ENCODE measurements at places on chromosomes 3 and 15.
A peak's percentile ranks its signal among the peaks of the same experiment; 100 is the strongest.

DNA sequence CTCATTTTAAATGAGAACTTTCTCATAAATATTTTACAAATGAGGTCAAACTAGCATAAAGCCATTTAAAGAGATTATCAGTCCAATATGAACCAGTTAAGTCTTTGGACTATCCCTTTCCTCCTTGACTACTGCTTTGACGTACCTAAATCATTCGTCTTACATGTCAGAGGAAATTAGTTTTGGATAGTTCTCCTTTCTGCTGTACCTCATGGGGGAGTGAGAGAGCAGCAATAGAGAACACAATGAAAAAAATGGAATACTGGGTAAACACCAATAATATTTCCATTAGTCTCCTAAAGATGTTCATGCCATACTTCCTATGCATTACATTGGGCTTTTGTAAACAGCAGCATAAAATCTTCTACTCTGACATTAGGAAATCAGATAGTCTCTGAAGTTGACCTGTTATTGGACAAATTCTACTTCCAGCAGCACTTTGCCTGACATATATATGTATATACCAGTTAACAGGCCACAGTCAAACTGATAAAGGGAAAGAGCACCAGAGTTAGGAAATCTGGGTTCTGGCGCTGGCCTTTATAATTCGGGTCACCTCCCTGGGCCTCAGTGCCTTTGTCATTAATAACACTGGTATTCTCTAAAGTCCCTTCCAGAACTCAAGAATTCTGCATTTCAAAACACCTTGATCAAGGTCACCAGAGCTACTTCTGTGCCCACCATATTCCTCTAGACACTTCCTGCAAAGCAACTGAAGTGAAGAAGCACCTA lies 26.8 kb downstream of the TIMMDC1 start:
- DNase-seq: no peak

DNA sequence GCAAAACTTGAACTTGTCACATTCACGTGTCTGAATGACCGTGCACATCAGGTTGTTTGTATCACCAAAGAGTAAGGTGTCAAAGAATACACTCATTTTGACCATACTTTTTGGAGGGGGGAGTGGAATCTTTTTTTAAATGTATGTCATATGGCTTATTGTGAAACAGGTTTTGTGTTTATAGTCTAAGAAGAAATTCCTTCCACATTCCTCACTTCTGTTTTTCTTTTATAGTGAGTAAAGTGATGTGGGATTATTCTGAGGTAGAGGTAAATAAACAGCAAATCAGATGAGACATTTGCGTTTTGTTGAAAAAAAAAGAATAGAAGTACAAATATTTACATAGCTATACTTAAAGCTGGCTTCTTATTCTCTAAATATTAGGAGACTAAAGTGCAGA lies 33.0 kb downstream of the SRP14 start:
- peak; percentile 46 for DNase-seq

DNA sequence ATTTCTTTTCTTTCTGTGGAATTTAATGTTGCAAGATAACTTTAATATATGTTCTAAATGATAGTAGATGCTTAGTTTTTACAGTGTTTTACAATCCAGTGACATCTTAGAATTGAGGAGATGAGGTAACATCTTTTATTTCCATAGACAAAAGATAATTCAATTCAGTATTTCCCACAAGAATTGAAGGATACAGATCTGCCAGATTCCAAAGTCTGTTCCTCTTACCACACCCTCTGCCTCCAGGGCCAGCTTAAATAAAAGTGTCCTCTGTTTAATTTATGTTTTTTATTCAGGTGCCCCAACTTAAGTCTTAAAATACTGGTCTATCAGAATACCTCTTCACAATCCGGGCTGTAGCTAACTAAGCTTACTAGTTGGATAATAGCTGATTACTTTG lies 6.5 kb downstream of the STT3B start:
- no peak for DNase-seq

GRCh38 chr3:121574449-121574848 lies 6.7 kb downstream of the ARGFX start:
- DNase-seq: no peak

GRCh38 chr3:130838898-130839600 lies 54.8 kb upstream of the ATP2C1 start:
- DNase-seq: peak; percentile 6

GRCh38 chr3:151589311-151589710 lies 128.4 kb upstream of the IGSF10 start:
- DNase-seq: peak; percentile 77

GRCh38 chr3:143737065-143737464 lies 111.2 kb downstream of the SLC9A9 start:
- DNase-seq: no peak

DNA sequence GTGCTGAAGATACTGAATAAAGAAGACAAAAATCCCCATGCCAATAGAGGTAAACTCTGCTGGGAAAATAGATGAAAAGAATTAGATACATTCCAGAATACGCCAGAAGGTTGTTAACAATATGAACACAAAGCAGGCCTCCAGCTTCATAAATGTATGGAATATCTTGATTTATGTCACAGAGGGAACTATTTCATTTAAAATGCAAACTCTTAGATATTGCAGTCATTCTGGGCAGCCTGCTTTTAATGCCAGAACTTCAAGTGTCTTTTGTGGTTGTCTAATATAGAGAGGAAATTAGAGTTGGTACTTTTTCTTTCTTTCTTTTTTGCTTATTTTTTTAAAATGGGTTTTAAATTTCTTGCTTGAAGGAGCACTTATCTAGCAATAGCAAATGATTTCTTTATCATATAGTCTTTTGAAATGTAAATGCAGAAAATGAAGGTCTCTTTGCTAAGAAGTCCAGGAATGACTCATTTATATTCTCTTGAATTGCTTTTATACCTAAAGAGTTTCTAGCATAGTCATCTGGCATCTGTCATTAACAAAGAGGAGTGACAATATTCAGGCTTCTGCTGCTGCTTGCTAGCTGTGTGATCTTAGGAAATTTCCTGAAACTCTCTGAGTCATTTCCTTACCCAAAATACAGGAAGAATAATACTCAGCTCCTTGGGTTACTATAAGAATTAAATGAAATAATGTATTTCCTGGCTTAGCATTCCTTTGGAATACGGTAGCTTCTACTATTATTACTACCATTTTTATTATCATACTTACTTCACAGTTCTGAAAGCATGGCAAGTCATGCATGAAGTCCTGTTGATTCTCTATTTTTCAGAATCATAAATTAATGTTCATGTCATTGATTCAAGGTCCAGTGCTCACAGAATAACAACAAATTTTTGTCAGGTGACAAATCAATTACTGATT lies 527.6 kb downstream of the DIPK2A start:
- no peak for DNase-seq

GRCh38 chr3:196962108-196962929 lies 6.3 kb downstream of the PIGZ start:
- no peak for DNase-seq

- DNase-seq: no peak
These were observed 107.8 kb downstream of the FBLN2 start for GRCh38 chr3:13656584-13657301.

GRCh38 chr15:56806148-56806536 lies 72.8 kb upstream of the ZNF280D start:
- no peak for DNase-seq

DNA sequence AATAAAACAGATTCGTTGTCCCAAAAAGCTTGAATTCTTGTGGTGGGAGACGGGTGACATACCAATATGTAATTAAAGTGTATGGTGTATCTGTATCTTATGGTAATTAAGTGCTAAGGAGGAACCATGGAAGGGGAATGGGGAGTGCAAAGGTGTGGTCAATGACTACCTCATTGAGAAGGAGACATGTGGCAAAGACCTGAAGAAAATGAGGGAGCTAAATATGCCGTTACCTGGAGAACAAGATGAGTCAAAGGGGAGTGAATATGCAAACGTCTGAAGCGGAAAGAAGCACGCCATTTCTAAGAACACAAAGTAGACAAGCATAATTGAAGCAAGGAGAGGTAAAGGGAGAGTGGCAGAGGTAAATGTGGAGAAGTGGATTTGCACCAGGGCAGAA lies 115.7 kb downstream of the SI start:
- no peak for DNase-seq

DNA sequence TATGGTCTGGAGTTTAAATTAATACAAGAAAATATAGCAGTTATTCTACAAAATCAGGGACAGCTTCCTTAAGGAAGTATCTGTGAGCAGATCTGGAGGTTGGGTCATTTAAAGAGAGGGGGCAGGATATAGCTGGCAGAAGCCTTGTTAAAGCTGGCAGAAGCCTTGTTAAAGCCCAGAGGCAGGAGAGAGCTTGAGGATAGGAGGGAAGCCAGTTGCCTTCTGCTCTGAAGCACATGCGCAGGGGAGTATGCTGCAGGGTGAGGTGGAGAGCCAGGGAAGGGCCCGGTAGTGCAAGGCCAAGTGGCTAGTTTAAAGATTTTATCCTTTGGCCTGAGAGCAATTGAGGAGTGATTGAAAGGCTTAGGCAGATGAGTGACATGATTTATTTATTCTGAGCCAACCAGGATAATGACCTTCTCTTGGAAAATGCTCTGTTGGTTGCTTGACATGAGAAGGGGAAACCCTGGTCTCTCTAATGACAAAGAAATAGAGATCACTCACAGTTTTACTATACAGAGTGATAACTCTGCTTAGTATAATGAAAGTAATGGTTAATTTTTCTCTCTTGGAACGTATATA lies 3.9 kb downstream of the EAF1 start:
- DNase-seq: no peak

DNA sequence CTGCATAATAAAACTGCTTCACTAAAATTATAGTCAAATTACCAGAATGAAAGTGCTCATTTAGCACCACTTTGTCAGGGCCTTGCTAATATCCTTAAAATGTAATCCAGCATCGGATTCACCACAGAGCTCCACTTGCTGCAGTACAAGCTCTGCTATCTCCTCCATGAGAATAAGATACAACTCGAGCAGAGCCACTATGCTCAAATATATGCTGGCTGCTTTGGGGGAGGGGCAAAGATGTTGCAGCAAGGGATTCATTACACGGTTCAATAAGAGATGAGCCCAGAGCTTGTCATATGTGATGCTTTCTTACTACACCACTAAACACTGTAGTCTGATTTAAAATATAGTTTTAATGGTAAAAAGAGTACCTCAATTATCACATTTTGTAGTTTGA lies 72.2 kb downstream of the DLG1 start:
- DNase-seq: no peak

- no peak for DNase-seq
These were observed 28.6 kb downstream of the TFDP2 start for GRCh38 chr3:142120707-142121106.

GRCh38 chr15:71811752-71812735 lies 1.7 kb downstream of the NR2E3 start:
- no peak for DNase-seq

GRCh38 chr15:52503788-52504496 lies 24.7 kb downstream of the MYO5A start:
- DNase-seq: no peak

DNA sequence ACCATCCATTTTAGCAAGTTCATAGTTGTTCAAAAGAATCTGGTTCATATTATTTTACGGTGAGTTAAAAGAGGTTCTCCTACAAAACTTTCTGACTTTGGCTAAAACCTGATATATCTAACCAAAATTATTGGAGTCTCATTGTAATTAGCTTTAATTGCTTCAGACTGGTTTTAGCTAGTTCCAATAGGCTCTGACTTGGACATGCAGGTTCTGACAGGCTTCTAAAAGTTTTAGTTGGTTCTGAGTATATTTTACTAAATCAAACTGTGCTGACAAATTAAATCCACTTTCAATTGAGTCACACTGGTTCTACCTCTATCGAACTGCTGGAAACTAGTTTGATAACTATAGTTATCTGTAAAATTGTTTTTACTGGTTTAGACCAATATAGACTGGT lies 42.1 kb upstream of the RSL24D1 start:
- no peak for DNase-seq

DNA sequence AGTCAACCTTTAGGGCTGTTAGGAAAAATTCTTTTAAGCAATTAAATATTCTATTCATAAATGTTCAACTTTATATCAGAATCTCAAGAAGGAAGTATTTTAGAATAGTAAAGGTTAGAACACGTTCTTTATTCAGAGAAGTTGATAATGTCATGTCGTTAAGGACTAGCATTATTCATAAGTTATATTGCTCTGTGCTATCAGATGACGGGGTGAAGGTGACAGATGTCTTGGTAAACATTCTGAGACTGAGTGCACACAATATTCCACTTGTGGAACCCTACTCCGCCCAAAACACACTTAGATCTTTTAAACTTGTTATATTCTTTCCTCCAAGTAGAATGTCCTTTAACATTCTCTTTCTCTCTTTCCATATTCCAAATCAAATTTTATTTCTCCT lies 7.9 kb downstream of the AP4E1 start:
- no peak for DNase-seq

DNA sequence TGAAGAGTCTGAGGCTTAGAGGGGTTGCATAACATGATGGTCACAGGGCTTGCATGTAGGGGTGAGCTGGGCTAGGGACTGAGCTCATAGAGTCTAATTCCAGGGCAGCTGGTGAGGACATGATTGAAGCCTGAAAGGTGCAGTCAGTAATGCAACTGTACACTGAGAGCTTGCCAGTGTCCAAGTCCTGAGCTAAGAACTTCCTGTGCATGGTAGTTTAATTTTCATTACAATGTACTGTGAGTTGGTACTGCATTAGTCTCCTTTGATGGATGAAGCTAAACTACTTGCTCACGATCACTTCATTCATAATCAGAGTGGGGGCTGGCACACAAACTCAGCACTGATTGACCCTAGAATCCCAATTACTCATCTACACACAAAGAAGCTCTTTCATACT lies 156.4 kb upstream of the CRBN start:
- DNase-seq: no peak

GRCh38 chr3:110352841-110353604 lies 718.6 kb upstream of the NECTIN3 start:
- DNase-seq: peak; percentile 12

DNA sequence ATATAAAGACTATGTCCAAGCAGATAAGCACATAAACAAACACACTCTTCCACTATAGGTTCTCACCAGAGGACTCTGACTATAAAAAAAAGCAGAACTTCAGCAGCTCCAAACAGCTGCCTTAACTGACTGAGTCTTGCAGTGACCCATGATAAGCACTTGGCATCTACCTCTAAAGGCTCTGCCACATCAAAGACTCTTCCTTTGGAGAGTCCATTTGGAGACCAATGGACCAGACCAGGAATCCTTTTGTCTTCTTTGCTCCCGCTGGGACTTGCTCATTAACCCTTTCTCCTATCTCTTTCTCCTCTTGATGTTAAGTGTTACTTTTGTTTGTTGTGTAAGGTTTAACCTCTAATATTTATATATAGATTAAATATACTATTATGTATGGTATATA lies 424.1 kb downstream of the RSL24D1 start:
- DNase-seq: no peak

- DNase-seq: no peak
These were observed 217.0 kb upstream of the LRIG1 start for GRCh38 chr3:66717806-66718205.

DNA sequence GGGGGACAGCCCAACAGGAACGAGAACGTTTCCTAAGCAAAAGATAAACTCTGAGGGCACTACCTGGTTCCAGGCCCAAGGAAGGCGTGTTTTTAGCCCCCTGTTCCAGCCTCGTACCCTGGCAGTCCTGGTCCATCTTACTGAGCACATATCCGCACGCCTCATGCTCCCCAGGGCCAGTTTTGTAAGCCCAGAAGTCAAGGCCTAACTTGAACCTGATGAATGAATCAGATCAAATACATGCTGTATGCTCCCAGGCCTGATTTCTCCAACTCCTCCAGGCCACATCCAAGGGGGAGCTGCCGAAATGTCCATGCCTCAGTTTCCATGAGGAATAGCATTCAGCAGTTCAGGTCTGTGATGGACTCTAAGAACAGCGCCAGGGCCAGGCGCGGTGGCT lies 14.3 kb upstream of the DOCK3 start:
- no peak for DNase-seq
